ENCODE measurements at places on chromosomes 7 and 10.

- DNase-seq, result peak; percentile 59
Measured at GRCh38 chr7:100583132-100584053, 2.5 kb downstream of the LRCH4 start.

- no peak for DNase-seq
Measured at GRCh38 chr7:95322396-95322795, 1.9 kb downstream of the PON1 start.

GRCh38 chr7:28316489-28316888 is 95.8 kb upstream of the CREB5 start:
- DNase-seq, result no peak

DNA sequence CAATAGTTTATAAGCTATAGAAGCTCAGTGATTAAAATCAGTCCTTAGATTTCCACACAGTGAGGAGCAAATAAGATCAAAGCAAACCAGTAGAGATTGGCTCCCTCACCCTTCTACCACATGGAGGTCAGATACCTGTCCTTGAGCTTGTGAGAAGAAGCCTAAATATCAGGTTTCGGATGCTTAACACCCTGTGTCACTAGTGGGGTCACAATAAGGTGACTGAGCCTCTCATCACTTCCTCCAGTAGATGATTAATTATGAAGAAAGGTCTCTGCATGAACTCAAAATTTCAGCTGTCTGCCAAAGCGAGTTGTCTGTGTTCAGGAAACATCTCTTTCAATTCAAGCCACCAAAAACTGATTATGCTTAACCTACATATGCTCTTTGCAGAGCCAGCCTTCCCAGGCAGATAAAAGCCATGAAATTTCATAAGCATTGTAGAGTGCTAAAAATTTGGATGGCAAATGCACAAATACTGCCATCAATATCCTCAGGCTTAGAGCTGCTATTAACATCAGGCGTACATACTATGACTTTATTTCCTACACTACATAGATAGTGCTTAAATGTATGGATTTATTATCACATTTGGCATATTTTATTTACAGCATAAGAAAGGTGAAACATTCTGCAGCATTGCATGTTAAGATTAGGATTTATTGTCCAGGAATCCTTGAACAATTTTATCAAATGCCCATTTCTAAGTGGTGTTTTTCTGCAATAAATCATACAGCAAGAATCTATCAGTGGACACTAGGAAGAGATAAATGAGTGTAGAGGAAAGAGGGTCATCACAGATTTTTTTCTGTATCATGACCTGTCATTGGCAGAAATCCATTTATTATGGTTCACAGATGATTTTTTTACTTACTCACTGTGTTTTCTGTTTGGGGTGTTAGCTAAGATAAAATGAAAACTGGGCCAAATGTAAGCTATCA is 285.1 kb upstream of the SP8 start:
- no peak for DNase-seq

DNA sequence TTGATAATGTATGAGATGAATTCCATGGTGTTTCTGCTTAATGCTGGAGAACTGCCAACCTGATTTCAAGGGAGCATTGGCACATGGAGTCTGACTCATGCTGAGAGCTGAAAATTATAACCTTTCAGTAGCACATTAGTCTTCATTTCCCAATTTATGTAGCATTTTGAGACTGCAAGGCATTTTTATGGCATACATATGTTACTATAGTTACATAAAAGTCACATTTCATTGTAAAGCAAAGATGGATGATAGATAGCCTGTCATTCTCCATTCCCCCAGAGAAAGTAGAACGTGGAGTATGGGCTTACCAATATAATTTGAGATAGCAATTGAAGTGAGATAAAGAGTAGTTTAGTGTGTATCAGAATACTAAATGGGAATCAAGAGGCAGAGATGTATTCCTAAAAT is 103.1 kb downstream of the SLC16A9 start:
- DNase-seq, result no peak

GRCh38 chr10:70255329-70256299 is 22.4 kb upstream of the PPA1 start:
- no peak for DNase-seq

DNA sequence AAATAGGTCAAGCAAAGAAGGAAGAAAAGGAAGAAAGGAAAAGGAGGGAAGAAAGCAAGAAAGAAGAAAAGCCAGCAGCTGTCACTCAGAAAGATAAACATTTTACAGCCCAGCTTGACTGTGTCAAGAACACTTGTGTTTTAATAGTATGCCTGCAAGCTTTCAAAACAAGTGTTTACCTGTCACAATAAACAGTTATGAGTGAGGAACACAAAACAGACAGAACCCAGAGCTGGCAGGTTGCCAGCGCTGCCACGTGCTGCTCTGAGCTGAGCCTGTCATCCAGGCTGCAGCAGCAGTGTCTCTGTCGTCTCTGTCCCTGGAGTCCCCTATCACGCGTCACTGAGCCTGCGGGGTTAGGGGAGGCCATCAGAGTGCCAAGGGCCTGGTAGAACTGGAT is 827.6 kb upstream of the AUTS2 start:
- DNase-seq, result no peak

- no peak for DNase-seq
Measured at GRCh38 chr10:113059371-113059780, 109.3 kb downstream of the TCF7L2 start.

DNA sequence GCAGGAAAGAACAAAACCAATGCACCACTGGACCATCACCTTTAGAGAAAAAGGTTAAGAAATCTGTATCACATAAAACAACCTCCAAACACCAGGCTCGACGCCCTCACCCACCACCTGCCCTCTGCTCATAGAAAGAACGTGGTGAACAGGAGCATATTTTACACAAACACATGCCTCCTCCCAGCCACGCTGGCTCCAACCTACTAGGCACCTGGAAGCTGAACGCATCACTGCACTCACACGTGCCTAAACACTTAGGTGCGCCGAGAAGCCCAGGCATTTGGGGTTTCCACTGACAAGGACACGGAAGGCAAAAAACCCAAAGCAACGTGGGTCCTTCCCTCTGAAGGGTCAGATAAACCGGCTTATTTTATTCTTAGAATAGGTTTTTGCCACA is 56.0 kb downstream of the PTPRN2 start:
- no peak for DNase-seq

DNA sequence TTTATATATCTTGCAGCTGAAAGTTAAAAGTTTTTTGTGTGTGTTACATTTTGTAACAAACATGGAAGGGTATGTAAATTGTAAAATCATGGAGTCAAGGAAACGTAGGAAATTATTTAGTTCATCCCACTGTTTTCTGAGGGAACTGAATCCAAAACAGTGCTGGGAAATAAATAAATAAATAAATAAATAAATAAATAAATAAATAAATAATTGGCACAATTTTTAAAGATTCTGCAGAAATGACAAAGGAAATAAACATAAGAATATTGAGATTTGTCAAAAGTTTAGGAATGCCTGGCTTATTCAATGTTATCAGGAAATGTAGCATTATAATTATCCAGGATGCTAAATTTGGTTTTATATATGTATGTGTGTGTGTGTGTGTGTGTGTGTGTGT is 91.4 kb upstream of the AGBL3 start:
- no peak for DNase-seq

DNA sequence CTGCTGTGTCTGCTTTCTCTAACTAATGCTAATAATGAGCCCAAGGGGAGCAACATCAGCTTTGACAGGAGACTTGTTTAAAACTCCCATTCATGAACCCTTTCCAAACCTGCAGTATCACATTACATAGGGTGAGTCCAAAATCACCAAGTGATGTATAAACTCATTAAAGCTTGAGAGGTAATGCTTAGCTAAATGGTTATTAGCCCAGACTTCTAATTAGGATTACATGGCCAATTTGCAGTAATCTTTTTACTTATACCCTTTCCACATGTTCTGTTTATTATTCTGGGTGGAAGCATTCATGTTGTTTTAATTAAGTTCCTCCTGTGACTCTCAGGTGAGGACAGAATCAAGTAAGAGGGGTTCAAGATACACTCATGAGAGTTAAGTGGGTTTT is 17.5 kb downstream of the ZNF138 start:
- DNase-seq, result no peak

DNA sequence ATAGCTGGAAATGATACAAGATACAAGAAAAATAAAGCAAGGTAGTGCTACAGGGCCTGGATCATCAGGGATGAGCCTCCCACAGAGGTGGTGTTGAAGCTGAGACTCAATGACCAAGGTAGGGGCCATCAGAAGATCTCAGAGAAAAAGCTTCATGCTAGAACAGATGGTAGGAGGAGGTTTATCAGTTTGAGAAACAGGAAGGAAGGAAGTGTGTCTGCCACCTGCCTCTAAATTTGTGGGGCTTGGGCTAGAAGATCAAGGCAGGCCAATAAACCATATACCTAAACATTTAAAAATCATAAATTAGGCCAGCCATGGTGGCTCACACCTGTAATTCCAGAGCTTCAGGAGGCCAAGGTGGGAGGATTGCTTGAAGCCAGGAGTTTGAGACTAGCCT is 410.8 kb upstream of the PRKCQ start:
- DNase-seq, result no peak

GRCh38 chr7:67636348-67637022 is 639.9 kb downstream of the TYW1 start:
- no peak for DNase-seq

GRCh38 chr7:41097501-41097900 is 605.4 kb downstream of the INHBA start:
- DNase-seq, result no peak

Data from stimulated activated CD4-positive, alpha-beta T cell treated with anti-CD3 and anti-CD28 coated beads, Interleukin-15, amount 100 ng/mL, for 48 hours (primary cell).